ENCODE measurements at places on chromosomes 1 and 21. TPM values are rescaled to one million over a fixed set of nuclear protein-coding genes. Genes with fewer than 3 reads are reported as not detected.
A peak's percentile ranks its signal among the peaks of the same experiment; 100 is the strongest.

The SAMD11 gene
- 3.4 TPM for total RNA-seq

The TMEM200B gene
- 0.17 TPM for total RNA-seq

- DNase-seq, result no peak
These were observed 7.7 kb downstream of the TTLL10 start for GRCh38 chr1:1181129-1181937.

- peak; percentile 29 for DNase-seq
These were observed 18.8 kb upstream of the F3 start for GRCh38 chr1:94560333-94560732.

DNA sequence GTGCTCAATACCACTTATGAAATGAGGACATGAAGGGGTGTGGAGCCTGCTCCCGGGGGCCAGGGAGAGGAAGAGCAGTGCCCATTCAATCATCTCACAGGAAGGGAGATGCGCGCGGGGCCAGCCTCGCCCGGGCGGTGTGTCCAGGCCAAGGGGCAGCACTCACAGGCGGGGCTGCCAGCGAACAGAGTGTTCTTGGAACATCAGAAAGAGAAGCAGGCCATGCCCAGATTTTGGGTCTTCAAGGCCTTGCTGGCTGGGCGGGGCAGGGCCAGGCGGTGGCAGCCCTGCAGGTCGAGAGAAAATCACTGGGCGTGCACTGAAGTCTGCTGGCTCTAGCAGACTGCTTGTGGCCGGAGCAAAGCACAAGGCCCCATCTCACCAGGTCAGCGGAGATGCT is 168.6 kb downstream of the PRDM16 start:
- DNase-seq, result no peak

The LCE3D gene
- total RNA-seq, result 0.32 TPM

The NIBAN1 gene
- 0.06 TPM for total RNA-seq

The ADORA3 gene
- total RNA-seq, result not detected

The SPATA1 gene
- not detected for total RNA-seq

The F3 gene
- 30.2 TPM for total RNA-seq

GRCh38 chr1:41411229-41411628 is 50.0 kb downstream of the FOXO6 start:
- no peak for DNase-seq

The COQ8A gene
- 8.7 TPM for total RNA-seq

GRCh38 chr1:20477348-20478056 is 8.5 kb downstream of the CAMK2N1 start:
- peak; percentile 79 for DNase-seq

DNA sequence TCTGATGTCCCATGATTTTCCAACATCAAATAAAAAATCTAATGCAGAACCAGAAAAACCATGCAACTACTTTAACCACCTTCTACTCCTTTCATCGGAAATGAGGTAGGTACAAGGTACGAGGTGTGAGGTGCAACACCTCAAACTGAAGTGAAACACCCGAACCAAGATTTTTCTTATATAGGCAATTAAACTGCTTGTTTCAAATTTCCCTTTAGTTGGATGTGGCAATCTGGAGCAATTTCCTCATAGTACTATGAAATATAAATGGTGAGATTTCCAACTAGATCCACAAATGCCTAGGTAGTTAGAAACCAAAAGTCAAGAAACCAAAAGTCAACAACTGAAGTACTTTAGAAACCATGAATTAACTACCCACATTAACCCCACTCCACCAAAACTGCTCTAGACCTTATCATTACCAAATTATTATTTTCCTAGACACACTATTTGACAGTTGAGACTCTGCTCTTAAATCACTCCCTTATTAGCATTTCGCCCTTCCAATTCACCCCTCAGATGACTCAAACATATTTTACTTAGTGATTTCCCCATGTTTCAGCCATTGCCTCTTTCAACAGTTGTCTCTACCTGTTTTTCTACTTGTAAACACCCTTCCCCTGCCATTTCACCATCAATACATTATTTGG is 37.8 kb downstream of the FUBP1 start:
- DNase-seq, result no peak

DNA sequence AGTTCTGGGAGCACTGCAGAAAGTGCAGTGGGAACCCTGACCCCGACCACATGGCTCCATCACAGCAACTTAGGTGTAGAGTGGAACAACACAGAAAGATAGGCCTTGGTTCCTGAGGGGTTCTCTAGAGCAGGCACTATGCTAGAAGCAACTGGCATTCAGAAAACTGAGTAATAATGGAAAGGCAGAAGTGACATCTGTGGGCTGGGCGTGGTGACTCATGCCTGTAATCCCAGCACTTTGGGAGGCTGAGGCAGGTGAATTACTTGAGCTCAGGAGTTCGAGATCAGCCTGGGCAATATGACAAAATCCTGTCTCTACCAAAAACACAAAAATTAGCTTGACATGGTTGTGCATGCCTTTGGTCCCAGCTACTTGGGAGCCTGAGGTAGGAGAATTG is 5.3 kb downstream of the MRPS15 start:
- peak; percentile 23 for DNase-seq

The PRR9 gene
- not detected for total RNA-seq

The TAF13 gene
- 67.0 TPM for total RNA-seq

The MMEL1 gene
- not detected for total RNA-seq

All from LHCN-M2 (cell line).